H1 (cell line): ENCODE measurements at places on chromosomes 1 and 21. TPM values are rescaled to one million over a fixed set of nuclear protein-coding genes. Genes with fewer than 3 reads are reported as not detected.
A peak's percentile ranks its signal among the peaks of the same experiment; 100 is the strongest.

- H3K4me3 ChIP-seq, result no peak overlapping the region
- no peaks in the 10 kb centered on the region for H3K4me1 ChIP-seq
- H3K27ac ChIP-seq, result no peak overlapping the region
- no peak for DNase-seq
- no peaks in the 10 kb centered on the region for H3K27me3 ChIP-seq
- no peaks in the 10 kb centered on the region for H3K36me3 ChIP-seq
These were observed 8.8 kb downstream of the LAMB3 start for GRCh38 chr1:209643285-209644020.

GRCh38 chr1:231867607-231868006 lies 241.0 kb downstream of the DISC1 start:
- no peaks in the 10 kb centered on the region for H3K36me3 ChIP-seq
- H3K4me1 ChIP-seq, result peaks cover 6% of the 10 kb centered on the region; the same call in 1 of the 2 replicates
- H3K4me3 ChIP-seq, result no peak overlapping the region
- H3K27me3 ChIP-seq, result peaks cover 2% of the 10 kb centered on the region

- H3K27ac ChIP-seq, result no peak overlapping the region
- no peaks in the 10 kb centered on the region for H3K4me1 ChIP-seq
- peaks cover 29% of the 10 kb centered on the region for H3K27me3 ChIP-seq
- H3K4me3 ChIP-seq, result no peak overlapping the region
- no peak for DNase-seq
- no peaks in the 10 kb centered on the region for H3K36me3 ChIP-seq
These were observed 5.5 kb downstream of the CACNA1E start for GRCh38 chr1:181488866-181489265.

DNA sequence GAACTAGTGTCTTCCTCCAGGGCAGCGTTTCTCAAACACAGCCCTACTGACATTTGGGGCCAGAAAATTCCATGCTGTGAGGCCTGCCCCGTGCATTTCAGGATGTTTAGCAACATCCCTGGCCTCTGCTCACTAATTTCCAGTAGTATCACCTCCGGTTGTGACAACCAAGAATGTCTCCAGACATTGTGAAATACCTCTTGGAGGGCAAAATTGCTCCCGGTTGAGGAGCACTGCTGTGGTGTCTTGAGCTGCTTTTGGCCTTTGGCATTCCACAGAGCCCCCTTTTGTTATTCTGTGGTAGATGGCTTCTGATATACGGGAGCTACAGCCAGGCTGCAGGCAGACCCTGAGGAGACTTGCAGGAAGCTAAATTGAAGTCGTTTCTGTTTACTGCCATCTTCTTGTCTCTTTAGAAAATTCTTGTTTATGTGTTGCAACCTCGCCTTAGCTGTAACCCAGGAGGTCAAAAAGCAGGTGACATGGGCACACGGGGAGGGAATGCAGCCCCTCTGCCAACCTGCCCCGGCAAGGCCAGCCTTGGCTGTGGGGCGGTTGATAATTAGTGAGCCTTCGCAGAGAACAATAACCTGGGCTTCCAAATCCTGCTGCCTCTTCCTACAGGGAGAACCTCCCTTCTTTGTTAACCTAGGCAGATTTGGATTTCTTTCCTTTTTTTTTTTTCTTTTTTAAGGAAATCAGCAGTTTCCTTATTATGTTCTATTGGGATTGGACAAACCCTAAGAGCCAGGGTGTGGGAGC lies 74.7 kb upstream of the AKT3 start:
- no peak overlapping the region for H3K27ac ChIP-seq
- H3K27me3 ChIP-seq, result no peaks in the 10 kb centered on the region
- H3K36me3 ChIP-seq, result no peaks in the 10 kb centered on the region
- no peak for DNase-seq

- H3K4me1 ChIP-seq, result no peaks in the 10 kb centered on the region
- H3K27me3 ChIP-seq, result no peaks in the 10 kb centered on the region
- H3K27ac ChIP-seq, result no peak overlapping the region
- H3K4me3 ChIP-seq, result no peak overlapping the region
These were observed 268.8 kb upstream of the NCAM2 start for GRCh38 chr21:20729376-20729775.

DNA sequence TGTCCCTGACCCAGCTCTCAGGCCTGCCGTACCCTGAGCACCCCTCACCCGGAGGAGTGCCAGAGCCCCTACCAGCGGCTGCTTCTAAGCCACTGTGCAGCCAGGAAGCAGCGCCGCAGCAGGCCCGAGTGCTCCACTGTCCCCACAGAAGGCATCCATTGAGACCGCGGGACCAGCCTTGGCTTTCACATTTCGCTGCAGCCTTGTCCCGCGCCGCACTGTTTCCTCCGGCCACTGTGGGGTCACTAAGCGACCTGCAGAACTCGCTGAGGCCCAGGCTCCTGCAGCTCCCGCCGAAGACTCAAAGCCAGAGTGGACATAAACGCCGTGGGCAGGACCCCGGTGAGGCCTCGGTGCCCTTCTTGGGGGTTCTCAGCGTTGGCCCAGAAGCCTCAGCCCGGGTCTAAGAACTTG lies 3.0 kb downstream of the ALX3 start:
- no peak overlapping the region for H3K27ac ChIP-seq
- peaks cover 8% of the 10 kb centered on the region; the same call in 1 of the 2 replicates for H3K36me3 ChIP-seq
- peak overlapping the region; percentile 29 for H3K4me3 ChIP-seq
- H3K27me3 ChIP-seq, result peaks cover 70% of the 10 kb centered on the region
- H3K4me1 ChIP-seq, result peaks cover 14% of the 10 kb centered on the region; the same call in 1 of the 2 replicates

GRCh38 chr21:33116676-33117075 lies 46.7 kb downstream of the OLIG1 start:
- DNase-seq, result no peak
- no peaks in the 10 kb centered on the region; the same call in 1 of the 2 replicates for H3K27me3 ChIP-seq
- peaks cover 13% of the 10 kb centered on the region for H3K4me1 ChIP-seq
- H3K4me3 ChIP-seq, result no peak overlapping the region

DNA sequence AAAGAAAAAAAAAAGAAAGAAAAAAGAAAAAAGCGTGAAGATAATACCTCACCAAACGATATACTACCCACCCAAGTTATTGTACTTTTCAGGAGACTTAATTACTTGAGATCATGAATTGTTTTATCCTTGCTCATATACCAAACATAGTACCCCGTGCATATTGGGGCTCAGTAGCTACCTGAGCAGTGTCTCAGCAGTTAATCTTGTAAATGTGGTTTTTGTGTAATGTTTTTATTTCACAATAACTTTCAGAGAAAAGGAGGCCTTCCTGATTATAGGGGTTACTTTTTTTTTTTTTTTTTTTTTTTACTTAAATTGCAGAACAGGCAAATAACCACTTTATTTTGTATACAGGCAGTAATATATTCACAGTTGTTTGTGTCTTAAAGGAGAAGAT lies 80.3 kb downstream of the OSBPL9 start:
- no peaks in the 10 kb centered on the region for H3K27me3 ChIP-seq
- H3K4me1 ChIP-seq, result no peaks in the 10 kb centered on the region
- H3K36me3 ChIP-seq, result no peaks in the 10 kb centered on the region
- no peak overlapping the region for H3K27ac ChIP-seq
- no peak for DNase-seq
- no peak overlapping the region for H3K4me3 ChIP-seq

DNA sequence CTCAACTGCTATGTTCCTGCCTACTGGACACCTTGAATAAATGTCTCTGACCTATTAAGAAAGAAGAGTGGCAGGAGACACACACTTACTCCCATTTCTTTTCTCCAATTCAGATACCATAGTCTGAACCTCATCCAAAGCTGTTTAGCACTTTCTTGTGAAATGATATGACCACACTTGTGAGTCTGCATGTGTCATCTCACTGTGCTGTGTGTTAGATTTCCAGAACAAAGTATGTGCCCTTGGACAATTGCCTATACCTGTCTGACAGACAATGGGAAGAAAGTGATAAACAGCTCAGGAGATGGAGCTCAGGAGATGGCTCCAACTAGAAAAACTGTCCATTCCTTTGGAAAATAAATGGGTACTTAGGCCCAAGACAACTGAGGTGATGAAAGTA lies 48.4 kb downstream of the USP48 start:
- H3K27ac ChIP-seq, result no peak overlapping the region
- H3K36me3 ChIP-seq, result peaks cover 29% of the 10 kb centered on the region
- no peaks in the 10 kb centered on the region for H3K27me3 ChIP-seq
- H3K4me3 ChIP-seq, result no peak overlapping the region

GRCh38 chr1:30731806-30732276 lies 8.5 kb upstream of the MATN1 start:
- DNase-seq, result no peak
- no peaks in the 10 kb centered on the region for H3K27me3 ChIP-seq
- H3K4me1 ChIP-seq, result peaks cover 7% of the 10 kb centered on the region
- H3K4me3 ChIP-seq, result no peak overlapping the region

GRCh38 chr1:51997974-51998382 lies 7.5 kb upstream of the RAB3B start:
- no peak overlapping the region for H3K4me3 ChIP-seq
- no peaks in the 10 kb centered on the region for H3K36me3 ChIP-seq
- H3K27ac ChIP-seq, result no peak overlapping the region
- peaks cover 9% of the 10 kb centered on the region for H3K4me1 ChIP-seq
- no peaks in the 10 kb centered on the region; the same call in 1 of the 2 replicates for H3K27me3 ChIP-seq

GRCh38 chr1:11523261-11523660 lies 44.3 kb downstream of the DISP3 start:
- H3K4me1 ChIP-seq, result no peaks in the 10 kb centered on the region
- H3K27ac ChIP-seq, result no peak overlapping the region
- H3K36me3 ChIP-seq, result no peaks in the 10 kb centered on the region; the same call in 1 of the 2 replicates

DNA sequence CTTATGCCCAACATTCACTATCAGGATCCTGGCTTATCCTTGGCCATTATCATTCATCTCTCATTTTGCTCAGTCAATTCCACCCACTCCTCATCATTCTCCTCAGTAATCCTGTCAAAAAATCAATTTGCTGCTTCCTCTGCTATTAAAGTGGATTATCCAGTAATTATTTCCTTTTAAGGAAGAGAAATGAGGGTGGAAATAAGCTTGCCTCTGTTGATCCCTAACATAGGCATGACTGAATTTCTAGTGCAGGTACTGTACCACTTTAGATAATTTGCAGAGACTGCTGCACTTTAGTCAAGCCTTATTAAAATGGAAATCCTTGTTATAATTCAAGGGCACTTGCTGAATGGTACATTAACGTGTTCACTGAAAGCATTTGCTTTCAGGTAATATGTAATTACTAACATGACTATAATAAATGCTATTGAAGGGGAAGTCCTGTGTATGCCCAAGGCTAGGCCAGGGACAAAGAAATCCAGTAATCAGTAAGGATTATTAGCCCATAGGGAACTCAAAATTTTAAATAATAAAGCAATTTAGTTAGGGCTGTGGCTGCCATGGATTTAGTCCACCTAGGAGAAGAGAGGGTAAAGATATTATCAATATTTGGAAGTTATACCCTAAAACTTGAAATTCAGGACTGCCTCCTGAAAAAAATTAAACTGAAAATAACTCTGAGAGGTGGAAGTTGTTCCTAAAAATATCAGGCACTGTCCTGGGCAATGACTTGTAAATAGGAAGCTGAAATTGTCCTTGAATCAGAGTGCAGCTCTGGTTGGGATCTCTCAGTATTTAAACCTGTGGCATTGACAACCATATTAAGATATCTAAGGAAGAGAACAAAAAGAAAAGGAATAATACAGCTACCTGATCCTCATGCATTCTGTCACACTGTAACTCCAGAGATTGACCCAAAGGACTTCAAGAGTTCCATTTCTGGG lies 43.4 kb downstream of the RGS2 start:
- H3K4me3 ChIP-seq, result no peak overlapping the region
- no peaks in the 10 kb centered on the region for H3K36me3 ChIP-seq
- DNase-seq, result no peak
- no peaks in the 10 kb centered on the region for H3K27me3 ChIP-seq
- H3K4me1 ChIP-seq, result no peaks in the 10 kb centered on the region
- H3K27ac ChIP-seq, result no peak overlapping the region

GRCh38 chr21:42679319-42680057 lies 26.1 kb downstream of the PDE9A start:
- H3K36me3 ChIP-seq, result no peaks in the 10 kb centered on the region
- H3K4me3 ChIP-seq, result no peak overlapping the region
- no peak overlapping the region for H3K27ac ChIP-seq

- H3K36me3 ChIP-seq, result no peaks in the 10 kb centered on the region
- DNase-seq, result no peak
- H3K4me3 ChIP-seq, result no peak overlapping the region
- H3K27ac ChIP-seq, result no peak overlapping the region
- H3K27me3 ChIP-seq, result no peaks in the 10 kb centered on the region
These were observed 621.9 kb downstream of the LRRIQ3 start for GRCh38 chr1:73576083-73576482.

GRCh38 chr1:167483790-167484189 lies 34.5 kb downstream of the CD247 start:
- H3K27me3 ChIP-seq, result 0 out of 2 replicates have a peak, but pooled peaks cover 3% of the 10 kb centered on the region
- H3K4me3 ChIP-seq, result no peak overlapping the region
- DNase-seq, result no peak
- H3K4me1 ChIP-seq, result peaks cover 7% of the 10 kb centered on the region
- H3K27ac ChIP-seq, result no peak overlapping the region

GRCh38 chr1:116332451-116332850 lies 40.6 kb upstream of the ATP1A1 start:
- no peak overlapping the region for H3K4me3 ChIP-seq
- H3K4me1 ChIP-seq, result 0 out of 2 replicates have a peak, but pooled peaks cover 3% of the 10 kb centered on the region
- H3K36me3 ChIP-seq, result no peaks in the 10 kb centered on the region
- no peak overlapping the region for H3K27ac ChIP-seq
- no peaks in the 10 kb centered on the region for H3K27me3 ChIP-seq

DNA sequence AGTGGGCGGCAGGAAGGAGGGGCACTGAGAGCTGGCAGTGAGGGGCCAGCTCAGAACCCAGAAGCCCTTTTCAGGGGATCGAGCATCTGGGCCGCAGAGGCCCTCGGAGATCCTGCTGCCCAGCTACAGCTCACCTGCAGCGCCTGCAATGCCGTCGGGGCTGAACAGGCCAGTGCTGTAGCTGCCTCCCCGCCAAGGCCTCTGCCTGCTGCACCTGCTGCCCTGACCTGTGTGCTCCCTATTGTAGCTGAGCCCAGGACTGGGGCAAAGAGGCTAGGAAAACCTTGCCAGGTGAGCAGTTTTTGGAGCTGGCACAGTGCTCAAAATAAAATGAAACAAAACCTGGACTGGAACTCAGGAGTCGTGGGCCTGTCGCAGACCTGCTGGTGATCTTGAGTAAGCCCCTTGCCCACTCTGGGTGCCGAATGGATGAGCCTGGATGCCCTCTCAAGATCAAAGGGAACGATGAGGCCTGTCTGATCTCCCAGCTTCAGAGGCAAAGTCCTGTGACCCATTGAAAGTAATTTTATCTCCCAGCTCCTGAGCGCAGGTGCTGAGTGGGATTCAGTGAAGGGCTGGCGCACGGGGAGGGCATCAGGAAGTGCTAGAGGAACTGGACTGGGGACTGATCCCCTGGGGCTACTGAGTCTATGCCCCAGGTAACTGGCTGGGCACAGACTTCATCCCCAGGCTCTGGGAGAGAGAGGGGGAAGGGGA lies 154.6 kb downstream of the FOXD2 start:
- peaks cover 2% of the 10 kb centered on the region; the same call in 1 of the 2 replicates for H3K4me1 ChIP-seq
- DNase-seq, result no peak
- no peaks in the 10 kb centered on the region for H3K36me3 ChIP-seq
- H3K27me3 ChIP-seq, result peaks cover 20% of the 10 kb centered on the region
- H3K4me3 ChIP-seq, result peak overlapping the region; percentile 57
- no peak overlapping the region for H3K27ac ChIP-seq

GRCh38 chr1:165290148-165290547 lies 66.4 kb downstream of the LMX1A start:
- DNase-seq, result no peak
- no peak overlapping the region for H3K27ac ChIP-seq
- no peak overlapping the region for H3K4me3 ChIP-seq
- H3K4me1 ChIP-seq, result peaks cover 3% of the 10 kb centered on the region
- H3K27me3 ChIP-seq, result no peaks in the 10 kb centered on the region

Gene FCER1G
- 0.86 TPM in 1 of 2 replicates, not detected in the other for total RNA-seq

Gene TTC4
- total RNA-seq, result 24.2 and 25.1 TPM in 2 replicates

Gene LORICRIN
- total RNA-seq, result not detected in 2 replicates

Gene C1orf87
- total RNA-seq, result 0.29 and 0.41 TPM in 2 replicates

Gene APOBEC4
- total RNA-seq, result not detected in 2 replicates

Gene GNPAT
- total RNA-seq, result 41.1 and 47.4 TPM in 2 replicates

Gene TMEM35B
- total RNA-seq, result 9.3 and 10.2 TPM in 2 replicates

Gene HPDL
- 58.5 and 60.6 TPM in 2 replicates for total RNA-seq

Gene GJA8
- not detected in 2 replicates for total RNA-seq

Gene LCE2A
- not detected in 2 replicates for total RNA-seq

Gene BLACAT1
- 3.5 and 3.8 TPM in 2 replicates for total RNA-seq
